ENCODE measurements at places on chromosomes 6 and 20.

- DNase-seq = no peak
Measured at GRCh38 chr6:29747688-29748250, 24.5 kb downstream of the HLA-F start.

- DNase-seq = no peak
Measured at GRCh38 chr20:34717230-34718095, 13.3 kb downstream of the TP53INP2 start.

DNA sequence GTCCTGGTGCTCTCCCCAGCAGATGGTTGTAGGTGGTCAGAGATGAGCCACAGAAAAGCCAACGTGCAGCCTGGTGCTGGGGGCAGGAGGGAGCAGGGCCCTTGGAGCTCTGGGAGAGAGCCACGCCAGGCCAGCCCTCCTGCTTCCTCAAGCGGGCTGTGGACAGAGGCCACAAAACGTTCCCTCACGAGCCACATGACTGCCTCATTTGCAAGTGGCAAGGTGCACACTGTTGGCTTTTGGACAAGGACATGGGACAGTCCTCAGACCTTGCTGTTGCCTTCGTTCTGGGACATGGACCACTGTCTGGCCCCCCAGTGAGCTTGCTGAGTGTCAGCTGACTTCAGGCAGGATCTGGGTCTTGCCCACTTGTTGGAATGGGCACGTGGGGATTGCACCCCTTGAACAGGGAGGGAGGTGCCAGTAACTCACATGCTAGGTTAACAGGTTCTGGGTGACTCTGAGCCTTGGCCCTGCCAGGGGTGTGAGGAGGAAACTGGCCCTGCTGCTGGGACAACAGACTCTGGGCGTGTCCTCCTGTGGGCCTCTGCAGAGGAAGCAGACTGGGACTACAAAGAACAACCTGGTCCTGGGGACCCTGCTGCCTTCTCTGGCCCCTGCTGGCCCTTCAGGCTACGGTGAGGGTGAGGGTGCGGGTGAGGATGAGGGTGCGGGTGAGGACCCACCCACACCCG, 2.6 kb downstream of the SLCO4A1 start:
- no peak for DNase-seq

- peak; percentile 53 for DNase-seq
Measured at GRCh38 chr6:26554697-26555504, 16.7 kb downstream of the HMGN4 start.

GRCh38 chr6:162181111-162181510, 546.5 kb downstream of the PRKN start:
- no peak for DNase-seq

GRCh38 chr20:22425344-22426295, 158.8 kb downstream of the FOXA2 start:
- DNase-seq = no peak

DNA sequence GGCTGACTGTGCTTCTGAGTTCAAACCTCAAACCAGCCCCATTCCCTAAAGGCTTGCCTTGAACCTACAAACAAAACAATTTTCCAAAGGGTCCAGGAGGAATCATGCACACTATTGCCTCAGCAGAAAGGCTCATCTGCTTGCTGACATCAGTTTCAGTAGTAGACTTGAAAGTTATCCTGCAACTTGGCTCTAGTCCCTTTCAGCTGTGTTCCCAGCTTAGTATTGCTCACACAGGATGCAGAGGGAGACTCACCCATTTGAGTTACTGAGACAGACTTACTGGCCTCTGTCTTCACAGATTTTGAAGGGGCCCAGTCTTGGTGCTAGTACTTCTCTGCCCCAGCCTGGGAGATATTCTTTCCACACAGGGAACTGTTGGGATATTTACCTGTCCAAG, 38.5 kb upstream of the TFB1M start:
- DNase-seq = no peak

DNA sequence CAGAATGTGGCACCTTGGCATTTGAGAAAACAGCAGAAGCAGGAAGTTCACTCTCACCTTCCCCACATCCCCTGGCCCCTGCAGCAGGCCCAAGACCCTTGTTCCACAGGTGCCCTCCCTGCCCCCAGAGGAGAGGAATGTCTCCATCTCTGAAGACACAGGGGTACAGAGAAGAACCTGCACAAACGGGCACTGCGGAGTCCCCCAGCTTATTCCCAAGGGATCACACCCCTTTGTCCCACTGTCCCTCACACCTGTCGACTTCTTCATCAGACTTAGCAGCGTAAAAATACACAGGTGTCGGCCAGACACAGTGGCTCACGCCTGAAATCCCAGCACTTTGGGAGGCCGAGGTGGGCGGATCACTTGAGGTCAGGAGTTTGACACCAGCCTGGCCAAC, 42.9 kb upstream of the TMEM181 start:
- no peak for DNase-seq

DNA sequence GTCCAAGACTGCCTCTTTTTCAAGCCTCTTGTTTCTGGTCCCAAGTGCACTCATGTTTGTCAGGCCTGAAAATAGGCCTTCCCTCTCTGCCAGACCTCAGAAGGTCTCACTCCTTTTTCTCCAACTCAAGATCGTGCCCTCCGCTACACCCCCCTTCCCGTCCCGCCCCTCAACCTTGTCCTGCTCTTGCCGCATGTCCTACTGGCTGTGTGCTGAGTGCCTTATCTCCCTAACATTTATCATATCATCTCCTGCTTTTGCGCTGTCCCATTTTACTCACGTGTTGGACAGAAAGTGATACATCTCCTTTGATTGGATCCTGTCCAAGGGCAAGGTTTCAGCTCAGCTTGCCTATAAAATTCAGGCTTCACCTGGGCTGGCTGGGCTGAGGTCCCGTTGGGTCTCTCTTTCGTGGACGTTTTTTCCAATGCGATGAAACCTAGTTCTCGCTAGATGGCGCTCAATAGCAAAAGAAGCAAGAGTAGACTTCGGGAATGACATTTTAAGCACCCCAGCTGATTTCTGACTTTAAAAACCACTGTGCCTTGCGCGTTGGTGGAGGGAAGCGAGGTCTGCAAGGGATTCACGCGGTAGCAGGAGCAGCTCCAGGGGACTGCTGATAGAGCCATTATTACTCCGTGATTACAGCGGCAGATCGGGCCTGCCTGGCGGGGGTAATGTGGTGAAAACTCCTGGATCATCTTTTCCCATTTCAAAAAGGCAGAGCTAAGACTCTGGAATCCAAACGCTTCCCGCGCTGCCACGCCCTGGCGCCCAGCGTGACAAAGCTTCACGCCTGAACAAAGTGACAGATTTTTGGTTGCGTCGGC, 137.6 kb downstream of the IMPG1 start:
- DNase-seq = no peak

DNA sequence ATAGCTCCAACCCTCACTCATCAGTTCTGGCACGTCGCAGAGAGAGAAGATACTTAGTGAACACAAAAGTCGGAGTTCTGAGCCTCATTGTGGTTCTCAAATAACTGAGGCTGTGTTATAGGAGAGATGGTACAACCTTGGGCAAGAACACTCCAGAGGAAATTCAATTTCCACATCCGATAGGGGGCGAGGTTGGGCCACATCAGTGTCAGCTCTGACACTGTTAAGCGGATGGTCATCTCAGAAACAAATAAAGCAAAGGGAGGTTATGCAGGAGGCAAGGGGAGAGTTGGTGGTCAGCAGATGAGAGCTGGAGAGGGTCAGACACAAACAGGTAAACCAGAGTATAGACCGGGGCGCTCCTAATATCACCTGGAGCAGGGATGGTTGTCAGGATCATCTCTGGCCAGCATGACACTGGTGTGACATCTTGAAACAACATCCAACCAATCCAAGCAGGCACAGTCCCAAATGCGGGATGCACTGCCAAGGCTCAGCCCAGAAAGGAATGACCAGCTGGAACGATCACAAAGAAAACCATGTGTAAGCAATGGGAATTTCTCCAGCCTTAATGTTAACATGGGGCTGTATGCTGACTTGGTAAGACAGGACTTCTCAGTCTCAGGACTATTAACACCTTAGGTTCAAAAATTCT, 331.8 kb downstream of the HACE1 start:
- no peak for DNase-seq

- no peak for DNase-seq
Measured at GRCh38 chr6:26336355-26337198, 28.4 kb upstream of the BTN3A2 start.

DNA sequence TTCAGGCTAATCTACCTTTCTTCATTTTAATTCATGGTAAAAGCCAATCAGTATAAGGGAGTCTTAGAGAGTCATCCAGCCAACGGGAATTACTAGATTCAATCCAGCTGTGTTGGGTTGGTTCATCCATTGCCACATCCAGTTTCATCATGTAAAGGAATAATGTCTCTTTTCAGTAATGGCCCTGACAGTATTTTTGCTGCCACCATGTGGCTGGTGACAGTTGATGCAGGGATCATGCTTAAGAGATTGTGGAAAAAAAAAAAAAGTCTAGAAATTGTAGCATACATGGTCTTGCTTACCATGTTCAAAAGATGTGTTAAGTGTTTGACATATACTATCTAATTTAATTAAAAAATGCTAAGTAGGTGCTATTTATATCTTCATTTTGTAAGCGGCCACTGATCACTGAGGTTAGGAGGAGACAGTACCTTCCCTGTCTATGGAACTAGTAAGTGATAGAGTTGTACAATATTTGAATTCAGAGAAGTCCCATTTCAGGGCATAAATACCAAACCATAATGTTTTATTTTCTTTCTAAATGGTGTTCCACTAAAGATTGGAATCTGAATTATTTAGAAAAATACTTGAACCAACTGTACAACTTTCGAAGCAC, 135.9 kb downstream of the KHDRBS2 start:
- DNase-seq = no peak

DNA sequence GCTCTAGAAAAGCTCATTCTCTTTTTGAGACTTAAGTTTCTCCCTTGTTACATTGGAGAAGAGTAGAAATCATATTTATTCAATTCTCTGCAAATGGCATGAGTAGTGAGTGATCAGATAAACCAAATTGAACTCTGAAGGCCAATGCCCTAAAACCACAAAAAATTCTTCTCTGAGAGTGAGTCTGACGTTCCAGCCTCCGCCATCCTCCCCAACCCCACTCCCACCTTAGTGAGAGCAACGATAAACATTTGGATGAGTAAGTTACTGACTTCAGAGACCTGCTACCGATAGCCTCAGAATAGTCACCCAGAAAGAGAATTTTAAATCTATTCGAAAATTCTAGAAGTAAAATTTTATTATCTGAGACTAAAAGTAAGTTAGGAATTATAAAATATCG, 94.6 kb downstream of the TFAP2A start:
- DNase-seq = no peak

- no peak for DNase-seq
Measured at GRCh38 chr6:160837146-160837545, 135.1 kb downstream of the PLG start.

GRCh38 chr6:26223650-26224546, 136.7 kb downstream of the HFE start:
- peak; percentile 56 for DNase-seq

- no peak for DNase-seq
Measured at GRCh38 chr20:63979229-63979556, 249 bp downstream of the SAMD10 start.

DNA sequence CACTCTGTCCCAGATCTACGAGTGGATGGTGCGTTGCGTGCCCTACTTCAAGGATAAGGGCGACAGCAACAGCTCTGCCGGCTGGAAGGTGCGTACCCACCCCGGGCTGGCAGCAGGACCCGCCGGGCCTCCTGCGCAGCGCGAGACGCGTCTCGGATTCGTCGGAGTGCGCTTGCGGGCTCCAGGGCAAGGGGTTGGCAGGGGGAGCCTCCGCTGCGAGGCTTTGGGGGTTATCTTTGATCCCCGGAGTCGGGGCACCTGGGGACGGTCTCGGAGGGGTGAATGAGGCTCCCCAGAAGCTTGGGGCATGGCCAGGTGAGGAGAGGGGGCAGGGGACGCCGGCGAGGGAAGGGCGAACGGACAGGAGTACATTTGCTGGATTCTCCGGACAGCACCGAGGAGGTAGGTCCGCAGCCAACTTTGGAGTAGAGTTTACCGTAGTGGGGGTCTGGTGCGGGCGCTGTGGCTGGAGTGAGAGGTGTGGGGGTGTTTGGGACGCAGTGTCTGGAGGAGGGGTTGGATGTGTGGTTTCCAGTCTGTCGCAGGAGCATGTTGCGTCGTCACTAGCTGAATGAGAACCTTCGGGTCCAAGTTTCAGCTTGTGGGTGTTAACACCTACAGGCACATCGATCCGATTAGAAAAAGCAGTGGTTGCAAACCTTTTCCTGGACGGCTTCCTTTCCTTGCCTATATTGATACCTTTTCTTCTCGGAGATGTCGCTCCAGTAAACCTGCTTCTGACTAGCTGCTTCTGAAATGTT, 1.2 kb downstream of the FOXO3 start:
- DNase-seq = no peak

DNA sequence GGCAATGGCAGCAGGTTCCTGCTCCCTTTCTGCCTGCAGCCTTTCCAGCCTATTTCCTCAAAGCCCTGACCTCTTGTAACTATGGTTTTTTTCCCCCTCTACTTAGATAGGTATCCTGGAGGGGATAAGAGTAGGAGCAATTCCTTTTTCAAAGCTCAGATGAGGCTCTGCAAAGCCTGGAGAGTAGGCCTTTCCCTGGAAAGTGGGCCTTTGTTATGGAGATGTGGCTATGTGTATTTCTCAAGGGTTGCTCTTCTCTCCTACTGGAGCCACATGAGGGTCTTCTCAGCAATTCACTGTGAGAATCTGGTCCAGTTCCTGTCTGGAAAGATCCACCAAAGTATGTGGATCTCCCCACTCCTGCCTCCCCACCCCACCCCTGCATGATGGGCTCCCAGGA, 96.0 kb downstream of the DTD1 start:
- DNase-seq = no peak

GRCh38 chr6:43926634-43927531, 156.9 kb downstream of the VEGFA start:
- no peak for DNase-seq

- no peak for DNase-seq
Measured at GRCh38 chr6:131652472-131652871, 15.4 kb downstream of the ENPP3 start.

DNA sequence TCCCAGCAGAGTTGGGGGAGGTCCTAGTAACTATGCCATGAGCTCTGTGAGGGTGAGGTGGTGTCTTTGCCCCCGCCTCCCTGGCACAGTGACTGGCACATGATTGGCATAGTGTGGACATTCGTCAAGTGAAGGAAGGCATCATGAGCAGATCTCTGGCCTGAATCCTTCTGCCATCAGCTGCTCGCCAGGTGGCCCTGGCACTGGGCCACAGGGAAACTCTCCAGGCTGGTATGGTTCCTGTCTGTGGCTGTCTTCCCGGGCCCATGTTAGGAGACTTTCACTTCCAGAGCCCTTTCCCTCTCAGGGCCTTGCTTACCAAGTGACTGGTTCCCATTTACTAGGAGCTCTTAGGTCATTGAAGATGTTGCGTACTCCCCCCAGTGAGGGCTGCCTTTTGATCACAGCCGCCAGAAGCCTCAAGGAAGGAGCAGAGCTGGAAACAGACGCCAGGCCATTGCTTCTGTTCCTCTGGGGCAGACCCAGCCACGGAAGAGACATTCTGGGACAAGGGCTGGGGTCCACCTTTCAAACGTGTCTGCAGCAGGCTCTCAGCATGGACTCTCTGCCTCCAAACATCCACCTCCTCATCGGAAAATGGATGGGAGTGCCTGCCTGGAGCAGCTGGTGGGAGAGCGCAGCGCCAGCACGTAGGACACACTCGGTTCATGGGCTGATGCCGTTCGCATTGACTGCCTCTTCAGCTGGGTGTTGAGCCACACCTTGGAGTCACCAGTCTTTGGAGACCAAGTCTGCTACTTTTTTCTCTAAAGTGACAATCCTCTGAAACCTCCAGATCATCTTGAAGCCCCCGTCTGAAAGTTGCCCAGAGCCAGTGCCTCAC, 67.2 kb downstream of the PTPN1 start:
- DNase-seq = no peak
